Osteoblast (primary cell): ENCODE measurements at places on chromosomes 4 and X.

GRCh38 chrX:40101430-40101802 lies 3.7 kb upstream of the BCOR start:
- peak; percentile 59 for DNase-seq

GRCh38 chr4:148366251-148366650 lies 76.0 kb downstream of the NR3C2 start:
- no peak for DNase-seq

DNA sequence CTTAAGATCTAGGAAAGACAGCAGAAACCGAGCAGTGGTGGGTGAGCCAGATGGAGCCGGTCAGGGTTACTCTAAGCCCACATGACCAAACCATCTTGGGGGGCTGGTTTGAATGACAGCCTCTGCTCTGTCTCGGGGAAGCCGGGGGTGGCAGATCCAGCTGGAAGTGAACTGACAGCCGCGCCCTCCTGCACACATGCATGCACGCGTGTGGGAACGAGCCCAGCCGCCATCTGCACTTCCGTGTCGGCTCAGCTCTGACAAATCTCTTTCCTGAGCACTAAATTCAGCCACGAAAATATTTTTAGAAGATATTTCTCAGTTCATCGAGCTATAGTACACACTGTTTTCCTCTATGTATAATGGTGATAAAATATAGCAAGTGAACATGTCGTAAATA lies 115.5 kb downstream of the DCTD start:
- DNase-seq, result no peak

DNA sequence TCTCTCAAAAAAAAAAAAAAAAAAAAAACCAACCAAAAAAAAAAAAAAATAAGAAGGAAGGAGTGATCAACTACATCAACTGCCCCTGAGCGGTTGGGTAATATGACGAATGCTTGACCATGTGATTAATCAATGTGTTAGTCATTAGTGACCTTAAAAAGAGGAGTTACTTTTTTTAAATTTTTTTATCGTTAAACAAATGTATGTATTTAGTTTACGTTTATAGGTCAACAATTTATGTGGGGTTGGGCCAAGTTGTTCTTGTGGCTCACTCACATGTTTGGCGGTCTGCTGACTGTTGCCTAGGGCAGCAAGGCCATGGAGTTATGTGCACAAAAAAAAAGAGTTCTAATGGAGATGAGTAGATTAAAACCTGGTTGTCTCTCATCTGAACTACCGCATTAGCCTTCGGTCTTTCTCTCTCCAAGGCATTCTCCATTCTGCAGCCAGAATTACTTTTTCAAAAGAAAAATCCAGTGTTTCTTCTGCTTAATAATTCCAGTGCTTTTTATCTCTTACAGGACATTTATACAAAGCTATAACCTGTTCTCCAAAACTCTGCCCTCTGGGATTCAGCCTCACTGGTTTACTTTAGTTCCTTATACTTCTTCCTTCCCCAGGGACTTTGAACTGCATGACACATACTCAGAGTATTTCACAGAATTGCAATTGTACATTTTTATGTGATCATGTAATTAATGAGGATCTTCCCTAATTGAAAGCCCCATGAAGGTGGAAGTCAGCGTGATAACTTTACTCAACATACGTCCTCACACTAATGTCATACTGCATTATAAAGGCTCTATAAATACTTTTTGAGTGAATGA lies 505.5 kb downstream of the ANKRD50 start:
- DNase-seq, result peak; percentile 44

DNA sequence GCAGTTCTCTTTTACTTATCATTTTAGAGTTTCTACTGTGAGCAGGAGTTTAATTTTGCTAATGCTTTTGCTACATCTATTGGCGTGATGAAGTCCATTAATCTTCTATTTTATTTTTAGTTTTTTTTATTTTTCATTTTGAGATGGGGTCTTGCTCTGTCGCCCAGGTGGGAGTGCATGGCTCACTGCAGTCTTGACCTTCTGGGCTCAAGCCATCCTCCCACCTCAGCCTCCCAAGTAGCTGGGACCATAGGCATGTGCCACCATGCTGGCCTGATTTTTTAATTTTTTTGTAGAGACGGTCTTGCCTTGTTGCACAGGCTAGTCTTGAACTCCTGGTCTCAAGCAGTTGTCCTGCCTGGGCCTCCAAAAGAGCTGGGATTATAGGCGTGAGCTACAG lies 9.4 kb downstream of the ZFX start:
- no peak for DNase-seq

- DNase-seq, result no peak
These were observed 152.1 kb upstream of the DGKK start for GRCh38 chrX:50622751-50623150.

GRCh38 chr4:55442541-55442940 lies 46.8 kb downstream of the TMEM165 start:
- DNase-seq, result no peak

GRCh38 chr4:167119392-167119791 lies 114.9 kb downstream of the SPOCK3 start:
- no peak for DNase-seq
